Hematopoietic multipotent progenitor cell treated with erythropoietin and hydrocortisone succinate and interleukin-3 and kit ligand, for 8 days (in vitro differentiated cells): ENCODE measurements at places on chromosomes 2 and 18.
A peak's percentile ranks its signal among the peaks of the same experiment; 100 is the strongest.

- DNase-seq: no peak
Measured at GRCh38 chr2:45224993-45225380, 215.7 kb upstream of the SIX2 start.

DNA sequence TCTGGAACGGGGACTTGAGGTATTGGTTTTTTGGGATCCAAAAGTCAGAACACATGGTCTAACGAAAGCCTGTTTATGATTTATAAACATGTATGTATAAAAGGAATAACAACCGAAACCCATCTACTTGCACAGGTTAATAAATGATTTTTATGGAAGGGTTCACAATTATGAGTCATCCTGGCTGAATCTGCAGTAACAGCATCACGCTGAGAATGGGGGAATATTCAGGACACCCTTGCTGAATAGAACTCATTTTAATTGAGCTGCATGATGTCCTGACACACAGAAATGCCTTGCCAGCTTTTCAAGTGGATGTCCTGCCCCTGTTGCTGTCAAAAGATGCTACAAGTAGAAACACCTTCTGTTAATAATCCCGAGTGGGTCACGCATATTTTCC is 54.7 kb upstream of the TGFA start:
- DNase-seq: no peak

DNA sequence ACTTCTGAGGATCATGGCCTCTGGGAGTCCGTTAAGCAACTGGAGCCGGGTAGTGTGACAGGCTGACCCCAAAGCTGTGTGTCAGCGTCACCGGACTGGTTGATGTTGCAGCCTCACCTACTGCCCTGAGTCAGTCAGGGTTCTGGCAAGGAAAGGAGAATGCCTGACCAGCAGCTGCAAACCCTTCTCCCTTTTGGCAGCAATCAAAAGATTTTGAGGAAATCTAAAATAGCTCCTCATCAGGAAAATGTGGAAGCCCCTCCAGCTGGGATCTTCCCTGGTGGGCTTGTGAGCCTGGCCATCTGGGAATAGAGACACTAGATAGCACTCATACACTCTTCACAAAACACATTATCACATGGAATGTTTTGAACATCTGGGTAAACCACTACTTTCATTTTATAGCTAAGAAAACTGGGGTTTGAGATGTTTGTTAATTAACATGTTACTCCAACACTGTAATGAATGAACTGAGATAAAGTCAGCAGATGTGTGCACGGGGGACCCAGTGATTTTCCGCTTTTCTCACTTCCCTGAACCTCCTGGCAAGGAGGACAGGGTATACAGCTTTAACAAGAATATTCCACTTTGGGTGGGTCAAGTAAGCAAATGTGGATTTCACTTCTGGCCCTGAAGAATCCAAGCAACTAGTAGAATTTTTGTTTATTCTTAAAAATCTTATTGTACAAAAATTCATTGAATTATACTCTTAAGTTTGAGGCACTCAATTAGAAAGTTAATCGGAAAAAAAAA is 24.7 kb downstream of the CLUL1 start:
- DNase-seq: no peak

DNA sequence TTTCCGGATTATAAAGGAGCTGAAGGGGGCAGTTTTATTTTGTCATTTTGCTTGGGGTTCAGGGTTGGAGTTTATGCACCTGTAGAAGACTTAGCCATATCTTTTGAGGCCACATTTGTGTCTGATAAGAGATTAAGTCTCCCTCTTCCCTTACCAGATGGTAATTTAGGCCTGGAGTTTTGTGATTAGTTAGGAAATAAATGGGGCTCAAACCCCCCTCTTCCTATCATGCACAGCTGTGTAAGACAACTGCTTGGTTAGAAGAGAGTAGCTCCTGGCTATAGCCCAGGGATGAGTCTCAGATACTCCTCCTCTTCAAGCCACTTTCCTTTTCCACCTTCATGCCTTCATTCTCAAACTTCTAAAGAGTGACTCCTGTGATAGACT is 802 bp upstream of the SAP130 start:
- DNase-seq: peak; percentile 90

GRCh38 chr2:190838492-190838910 is 42.1 kb upstream of the GLS start:
- peak; percentile 4 for DNase-seq

DNA sequence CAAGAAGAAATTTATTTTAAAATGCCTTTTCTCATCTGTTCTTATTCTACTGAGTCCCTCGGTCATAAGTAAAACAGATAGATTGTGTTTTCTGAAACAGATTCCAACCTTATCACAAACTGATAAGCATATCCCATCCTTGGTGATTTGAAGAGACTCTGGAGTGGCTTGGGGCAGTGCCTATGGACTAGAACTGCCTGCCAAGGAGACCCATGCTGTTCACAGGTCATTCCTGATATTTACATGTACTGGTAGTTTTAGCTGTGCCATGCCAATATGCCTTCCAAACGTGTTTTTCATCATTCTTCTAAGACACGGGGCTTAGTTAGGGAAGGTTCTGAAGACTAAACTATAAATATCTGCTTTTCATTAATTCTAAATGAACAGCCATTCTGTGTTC is 11.4 kb upstream of the COL6A3 start:
- no peak for DNase-seq

GRCh38 chr2:217108575-217109027 is 248.7 kb upstream of the TNP1 start:
- peak; percentile 80 for DNase-seq

GRCh38 chr18:6885006-6885481 is 155.5 kb downstream of the ARHGAP28 start:
- no peak for DNase-seq

DNA sequence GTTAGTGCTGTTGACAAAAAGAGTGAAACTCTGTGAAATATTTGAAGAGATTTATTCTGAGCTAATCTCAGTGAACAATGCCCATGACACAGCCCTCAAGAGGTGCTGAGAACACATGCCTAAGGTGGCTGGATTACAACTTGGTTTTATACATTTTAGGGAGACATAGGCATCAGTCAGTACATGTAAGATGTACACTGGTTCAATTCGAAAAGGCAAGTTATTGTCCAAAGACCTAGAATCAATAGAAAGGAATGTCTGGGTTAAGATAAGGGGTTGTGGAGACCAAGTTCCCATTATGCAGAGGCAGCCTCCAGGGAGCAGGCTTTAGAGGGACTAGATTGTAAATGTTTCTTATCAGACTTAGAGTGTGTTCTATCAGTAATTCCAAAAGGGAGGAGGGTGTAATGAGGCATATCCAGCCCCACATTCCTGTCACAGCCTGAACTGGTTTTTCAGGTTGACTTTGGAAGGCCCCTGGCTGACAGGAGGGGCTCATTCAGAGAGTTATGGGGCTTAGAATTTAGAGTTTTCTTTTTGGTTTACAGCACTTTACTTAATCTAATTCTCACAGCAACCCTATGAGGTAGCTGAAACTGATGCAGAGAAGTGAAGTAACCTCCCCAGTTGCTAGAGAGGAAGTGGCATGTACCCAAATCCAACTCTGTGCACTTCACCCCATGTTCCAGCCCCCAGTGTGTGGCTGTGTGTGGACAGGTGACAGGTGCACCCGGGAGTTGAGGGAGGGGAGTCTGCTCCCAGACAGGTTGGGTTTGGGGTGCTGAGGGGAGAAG is 28.3 kb upstream of the ASAP2 start:
- DNase-seq: no peak

DNA sequence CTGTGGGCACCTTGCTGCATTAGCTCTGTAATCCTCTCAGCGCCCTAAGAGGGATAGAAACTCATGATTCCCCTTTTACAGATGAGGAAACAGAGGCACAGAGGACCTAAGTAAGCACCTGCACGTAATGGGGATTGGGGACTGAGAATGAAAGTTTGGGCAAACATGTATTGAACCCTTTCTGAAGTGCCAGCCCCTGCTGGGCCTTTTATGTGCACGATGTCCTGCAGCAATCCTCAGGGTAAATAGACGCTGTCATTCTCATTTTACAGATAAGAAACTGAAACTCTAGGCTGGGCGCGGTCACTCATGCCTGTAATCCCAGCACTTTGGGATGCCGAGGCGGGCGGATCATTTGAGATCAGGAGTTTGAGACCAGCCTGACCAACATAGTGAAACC is 117.4 kb downstream of the STPG4 start:
- DNase-seq: no peak

GRCh38 chr18:79560861-79561210 is 118.8 kb upstream of the CTDP1 start:
- DNase-seq: no peak

DNA sequence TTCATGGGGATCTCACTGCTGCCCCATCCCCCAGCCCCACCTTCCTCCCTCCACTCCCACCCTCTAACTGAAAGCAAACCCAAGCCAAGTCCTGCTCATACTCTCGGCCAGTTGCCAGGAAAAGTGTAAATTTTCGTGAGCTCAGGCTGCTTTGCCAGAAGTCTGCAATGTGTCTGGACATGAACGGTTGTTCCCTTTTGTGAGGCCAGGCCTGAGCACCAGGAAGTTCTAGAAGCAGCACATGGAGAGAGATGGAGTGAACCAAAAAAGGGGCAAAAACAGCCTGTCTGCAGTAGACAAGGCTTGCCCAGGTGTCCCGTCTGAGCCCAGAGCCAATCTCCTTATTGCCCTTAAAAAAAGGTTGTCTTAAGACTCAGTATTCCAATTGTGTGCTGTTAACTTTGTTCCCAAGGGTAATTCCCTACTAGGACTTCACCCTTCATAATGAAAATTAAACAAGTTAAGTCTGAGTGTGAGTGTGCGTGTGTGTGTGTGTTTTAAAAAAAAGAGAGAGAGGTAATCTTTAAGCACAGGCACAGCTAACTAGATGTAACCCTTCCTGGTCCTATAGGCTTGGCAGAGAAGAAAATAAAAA is 247.1 kb downstream of the BCL11A start:
- peak; percentile 9 for DNase-seq

- no peak for DNase-seq
Measured at GRCh38 chr18:79940814-79941472, 10.5 kb downstream of the SLC66A2 start.

GRCh38 chr2:134634054-134634753 is 84.6 kb downstream of the TMEM163 start:
- DNase-seq: no peak
